ENCODE measurements at places on chromosomes 4 and X.

DNA sequence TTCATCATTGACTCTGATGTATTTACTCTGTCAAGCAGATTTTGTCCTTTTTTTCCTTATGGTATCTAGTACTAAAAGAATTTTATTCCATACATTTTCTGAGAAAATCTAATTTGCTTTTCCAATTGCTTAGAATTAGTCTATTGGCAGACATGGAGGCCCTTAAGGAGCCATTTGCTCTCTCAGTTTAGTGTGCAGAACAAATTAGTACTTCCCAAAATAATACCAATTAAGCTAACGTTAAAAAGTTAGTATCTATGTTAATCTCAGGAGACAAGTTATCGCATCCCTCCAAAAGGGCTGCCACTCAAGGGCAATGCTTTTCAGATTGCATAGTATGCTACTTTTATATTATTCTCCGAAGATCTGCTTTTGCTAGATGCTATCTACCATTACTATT, 47.7 kb downstream of the PDHA2 start:
- DNase-seq = no peak

GRCh38 chr4:2036327-2036726, 22.8 kb upstream of the NAT8L start:
- no peak for DNase-seq

- peak; percentile 40 for DNase-seq
Measured at GRCh38 chrX:8629871-8630270, 102.1 kb downstream of the ANOS1 start.

- no peak for DNase-seq
Measured at GRCh38 chr4:7762376-7763030, 177.2 kb downstream of the AFAP1 start.

GRCh38 chrX:131955099-131955777, 67.9 kb upstream of the STK26 start:
- DNase-seq = no peak

GRCh38 chr4:151276787-151277562, at the start of gene PRSS48:
Gene PRSS48, plus strand, starts transcription at chr4:151277161. Its CDS starts 12 bp downstream, at chr4:151277173.
- peak; percentile 64 for DNase-seq

- peak; percentile 43 for DNase-seq
Measured at GRCh38 chrX:49282647-49283011, 13.0 kb downstream of the PPP1R3F start.

GRCh38 chrX:130330706-130331105, 9.0 kb upstream of the SLC25A14 start:
- peak; percentile 41 for DNase-seq

- no peak for DNase-seq
Measured at GRCh38 chr4:30837861-30838260, 117.7 kb downstream of the PCDH7 start.

- peak; percentile 57 for DNase-seq
Measured at GRCh38 chr4:158053086-158053485, 119.7 kb downstream of the GASK1B start.

DNA sequence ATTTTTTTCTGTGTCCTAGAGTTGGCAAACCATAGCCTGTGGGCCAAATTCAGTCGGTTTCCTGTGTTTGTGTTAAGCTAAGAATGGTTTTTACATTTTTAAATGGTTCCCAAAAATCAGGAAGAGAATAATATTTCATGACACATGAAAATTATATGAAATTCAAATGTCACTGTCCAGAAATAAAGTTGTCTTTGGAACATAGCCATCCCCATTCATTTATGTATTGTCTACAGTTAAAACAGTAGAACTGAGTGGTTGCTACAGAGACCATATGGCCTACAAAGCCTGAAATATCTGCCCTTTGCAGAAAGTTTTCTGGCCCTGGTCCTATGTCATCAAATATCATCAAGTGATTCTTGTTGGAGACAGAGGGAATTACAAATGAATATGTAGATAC, 15.5 kb downstream of the FRMPD4 start:
- peak; percentile 40 for DNase-seq

GRCh38 chr4:122873821-122874593, 47.4 kb downstream of the FGF2 start:
- peak; percentile 90 for DNase-seq

DNA sequence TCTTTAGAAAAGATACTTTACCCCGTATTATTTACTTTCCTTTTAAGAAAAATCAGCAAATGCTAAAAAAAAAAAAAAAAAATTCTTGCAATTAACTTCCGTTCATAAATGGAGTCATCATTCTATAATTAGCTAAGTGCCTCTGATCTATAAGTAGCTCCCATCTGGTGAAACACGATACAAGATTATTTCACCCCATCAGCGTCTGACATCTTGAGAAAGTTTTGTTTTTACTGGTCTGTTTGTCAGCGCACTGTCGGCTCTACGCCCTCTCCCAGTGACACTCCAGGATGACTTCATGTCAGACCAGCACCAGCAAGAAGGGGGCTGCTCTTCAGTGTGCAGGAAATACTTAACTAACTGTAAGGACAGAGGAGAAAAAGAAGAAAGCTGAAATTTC, 108.3 kb downstream of the AFAP1 start:
- DNase-seq = peak; percentile 86

DNA sequence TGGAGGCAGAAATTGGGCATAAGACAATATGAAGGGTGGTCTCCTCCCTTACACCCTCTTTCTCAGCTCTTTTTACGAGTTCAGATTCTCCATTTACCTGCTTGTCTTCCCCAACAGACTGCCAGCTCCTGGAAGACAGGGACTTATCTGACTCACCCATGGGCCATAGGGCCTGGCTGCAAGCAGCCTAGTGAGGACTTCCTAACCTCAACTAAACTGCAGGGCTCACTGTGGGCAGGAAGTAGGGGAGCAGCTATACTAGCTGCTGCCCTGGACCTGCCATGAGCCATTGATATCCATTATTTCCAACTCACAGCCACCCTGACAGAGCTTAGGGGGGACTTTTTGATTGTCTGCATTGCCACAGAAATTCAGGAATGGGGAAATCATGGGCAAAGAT, 11.5 kb upstream of the ZNF718 start:
- DNase-seq = no peak

DNA sequence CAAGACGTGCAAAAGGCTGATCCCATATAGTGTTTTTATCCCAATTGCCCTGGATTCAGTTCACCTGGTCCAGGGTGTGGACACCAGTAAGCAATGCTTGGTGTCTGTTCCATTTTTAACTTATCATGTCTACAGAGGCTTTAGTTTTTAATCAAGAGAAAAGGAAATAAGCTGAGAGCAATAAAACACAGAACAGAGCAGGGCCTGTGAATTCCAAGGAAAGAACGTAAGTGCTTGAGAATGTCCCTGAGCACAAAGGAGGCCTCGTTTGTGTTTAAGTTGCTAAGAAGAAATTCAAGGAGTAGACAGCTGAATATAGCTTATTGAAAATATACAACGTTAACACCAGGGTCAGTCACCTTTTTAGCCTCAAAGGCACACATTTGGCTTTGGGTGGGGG, 191.3 kb downstream of the GPC3 start:
- DNase-seq = no peak

- DNase-seq = peak; percentile 14
Measured at GRCh38 chr4:23614284-23614892, 275.5 kb downstream of the PPARGC1A start.

DNA sequence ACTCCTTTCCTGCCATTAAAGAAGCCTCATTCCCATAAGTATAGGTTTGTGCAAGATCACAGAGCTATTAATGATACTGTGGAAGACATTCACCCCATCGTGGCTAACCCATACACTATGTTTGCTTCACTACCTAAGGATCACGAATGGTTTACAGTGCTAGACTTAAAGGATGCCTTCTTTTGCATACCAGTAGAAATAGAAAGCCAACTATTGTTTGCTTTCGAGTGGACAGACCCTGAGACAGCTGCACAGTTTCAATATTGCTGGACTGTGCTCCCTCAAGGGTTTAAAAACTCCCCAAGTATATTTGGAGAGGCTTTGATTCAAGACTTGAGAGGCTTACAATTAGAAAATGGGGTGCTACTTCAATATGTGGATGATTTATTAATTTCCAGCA, 16.0 kb upstream of the PAPSS1 start:
- DNase-seq = no peak

GRCh38 chr4:14583331-14583730, 418.9 kb upstream of the CPEB2 start:
- no peak for DNase-seq

DNA sequence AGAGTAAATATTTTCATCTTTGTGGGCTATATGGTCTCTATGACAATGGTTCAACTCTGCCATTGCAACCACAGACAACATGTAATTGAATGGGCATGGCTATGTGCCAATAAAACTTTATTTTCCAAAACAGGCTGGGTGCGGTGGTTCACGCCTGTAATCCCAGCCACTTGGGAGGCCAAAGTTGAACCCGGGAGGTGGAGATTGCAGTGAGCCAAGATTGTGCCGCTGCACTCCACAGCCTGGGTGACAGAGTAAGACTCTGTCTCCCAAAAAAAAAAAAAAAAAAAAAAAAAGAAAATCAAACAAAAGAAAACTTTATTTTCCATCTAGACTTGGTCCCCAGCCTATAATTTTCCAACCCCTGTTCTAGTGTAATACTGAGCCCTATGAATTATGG, 38.4 kb upstream of the LAS1L start:
- no peak for DNase-seq

DNA sequence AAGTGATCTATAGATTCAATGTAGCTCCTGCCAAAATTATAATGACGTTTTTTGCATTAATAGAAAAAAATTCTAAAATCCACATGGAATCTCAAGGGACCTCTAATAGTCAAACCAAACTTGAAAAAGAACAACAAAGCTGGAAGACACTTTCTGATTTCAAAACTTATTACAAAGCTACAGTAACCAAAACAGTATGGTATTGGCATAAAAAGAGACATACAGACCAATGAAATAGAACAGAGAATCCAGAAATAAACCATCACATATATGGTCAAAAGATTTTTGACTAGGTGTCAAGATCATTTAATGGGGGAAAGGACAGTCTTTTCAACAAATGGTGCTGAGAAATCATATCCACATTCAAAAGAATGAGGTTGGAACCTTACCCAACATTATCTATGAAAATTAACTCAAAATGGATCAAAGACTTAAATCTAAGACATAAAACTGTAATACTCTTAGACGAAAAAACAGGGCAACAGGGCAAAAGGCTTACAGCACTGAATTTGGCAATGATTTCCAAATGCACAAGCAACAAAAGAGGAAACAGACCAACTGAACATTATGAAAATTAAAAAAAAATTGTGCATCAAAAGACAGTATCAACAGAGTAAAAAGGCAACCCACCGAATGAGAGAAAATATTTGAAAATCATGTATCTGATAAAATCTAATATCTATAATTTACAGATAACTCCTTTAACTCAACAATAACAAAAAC, 3.9 kb downstream of the FBXO8 start:
- DNase-seq = no peak

DNA sequence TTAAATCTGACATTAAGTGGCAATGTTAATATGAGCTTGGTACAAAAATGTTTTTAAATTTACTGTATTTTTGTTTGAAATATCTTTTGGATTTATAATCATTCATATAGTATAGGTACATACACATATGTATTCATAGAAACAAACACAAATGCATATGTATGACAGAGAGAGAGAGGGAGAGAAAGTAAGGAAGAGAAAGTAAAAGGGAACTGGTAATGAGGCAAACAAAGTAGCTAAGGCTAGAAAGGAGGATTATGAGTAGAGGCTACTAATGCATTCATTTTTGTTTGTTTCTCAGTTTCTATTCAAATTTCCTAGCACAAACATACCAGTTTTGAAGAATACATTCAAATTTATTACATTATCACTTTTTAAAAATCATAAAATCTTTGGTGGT, 132.4 kb downstream of the GLRA3 start:
- DNase-seq = no peak

DNA sequence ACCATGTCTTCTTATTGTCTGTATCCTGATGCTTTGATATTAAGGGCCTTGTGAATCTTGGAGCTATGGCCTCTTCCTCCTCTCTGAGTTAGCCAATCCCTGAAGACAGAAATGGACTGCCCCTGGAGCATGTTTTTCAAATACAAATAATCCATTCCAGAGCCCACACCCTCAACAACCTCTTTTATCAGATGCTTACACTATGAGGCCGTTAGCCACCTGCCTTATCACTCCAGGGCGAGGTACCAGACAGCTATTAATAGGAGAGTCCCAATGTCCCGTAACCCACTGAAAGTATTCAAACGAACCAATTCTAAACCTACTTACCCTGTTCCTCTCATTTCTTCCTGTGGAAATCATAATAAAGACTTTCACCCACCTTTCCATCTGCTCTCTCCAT, 165.0 kb downstream of the ARHGAP24 start:
- DNase-seq = no peak

DNA sequence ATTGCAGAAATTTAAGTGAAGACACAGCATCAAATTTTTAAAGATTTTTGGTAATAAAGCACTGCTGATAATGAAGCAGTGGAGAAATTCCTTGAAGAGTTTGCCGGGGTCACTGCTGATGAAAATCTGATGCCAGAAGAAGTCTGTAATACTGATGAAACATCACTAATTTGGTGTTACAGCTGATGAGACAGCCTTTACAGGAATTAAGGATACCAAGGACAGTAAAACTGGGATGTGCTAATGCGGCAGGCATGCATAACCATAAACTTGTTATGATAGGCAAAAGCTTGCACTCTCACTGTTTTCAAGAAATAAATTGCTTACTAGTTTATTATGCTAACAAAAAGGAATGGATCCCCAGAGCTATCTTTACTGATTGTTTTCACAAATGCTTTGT, 52.9 kb upstream of the VEGFC start:
- DNase-seq = peak; percentile 50

DNA sequence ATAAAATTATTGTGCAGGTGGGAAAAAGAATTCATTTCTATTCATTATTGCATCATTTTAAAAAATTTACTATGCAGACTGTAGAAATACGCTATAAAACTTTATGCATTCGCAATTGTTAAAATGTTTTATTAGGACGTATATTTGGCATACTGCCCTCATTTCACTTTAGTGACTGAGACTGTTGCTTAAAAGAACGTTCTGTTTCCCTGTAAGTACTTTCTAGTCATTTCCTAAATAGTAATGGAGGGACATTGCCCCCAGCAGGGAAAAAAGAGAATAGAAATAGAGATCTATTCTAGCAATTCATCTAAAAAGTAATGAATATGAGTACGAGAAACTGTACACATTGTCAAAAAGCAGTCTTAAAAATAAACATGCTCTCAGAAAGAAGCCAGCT, 1295.8 kb upstream of the TENM3 start:
- peak; percentile 63 for DNase-seq

GRCh38 chr4:111812114-111812513, 333.1 kb upstream of the FAM241A start:
- no peak for DNase-seq

- peak; percentile 46 for DNase-seq
Measured at GRCh38 chr4:141132709-141133145, 542 bp downstream of the RNF150 start.

DNA sequence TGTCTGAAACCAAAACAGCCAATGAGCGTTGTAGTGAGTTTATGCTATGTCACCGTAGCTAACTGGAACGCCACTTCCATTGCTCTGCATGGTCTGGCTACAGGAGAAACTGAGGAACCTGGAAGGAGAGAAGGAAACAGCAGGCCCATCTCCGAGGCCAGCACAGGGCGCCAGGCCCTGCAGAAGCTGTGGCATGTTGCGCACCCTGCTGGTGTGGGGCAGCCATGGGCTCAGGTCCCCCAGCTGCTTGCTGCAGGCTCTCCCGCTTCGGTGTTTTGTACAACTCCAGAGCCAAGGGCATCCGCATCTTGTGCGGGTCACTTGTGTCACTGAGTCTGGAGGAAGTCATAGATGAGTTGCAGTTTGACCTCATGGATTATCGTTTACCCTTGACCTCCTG, 89.2 kb downstream of the AFAP1 start:
- DNase-seq = no peak

- peak; percentile 25 for DNase-seq
Measured at GRCh38 chr4:48275247-48275646, 5.6 kb upstream of the TEC start.

All from fibroblast of upper back skin (primary cell).